ENCODE measurements at places on chromosomes 6 and 20.

- no peak for DNase-seq
Measured at GRCh38 chr20:3681931-3682781, at the start of gene ADAM33. TSS of gene ADAM33 (minus strand) at chr20:3682010. CDS start at chr20:3682004, 6 bp downstream.

DNA sequence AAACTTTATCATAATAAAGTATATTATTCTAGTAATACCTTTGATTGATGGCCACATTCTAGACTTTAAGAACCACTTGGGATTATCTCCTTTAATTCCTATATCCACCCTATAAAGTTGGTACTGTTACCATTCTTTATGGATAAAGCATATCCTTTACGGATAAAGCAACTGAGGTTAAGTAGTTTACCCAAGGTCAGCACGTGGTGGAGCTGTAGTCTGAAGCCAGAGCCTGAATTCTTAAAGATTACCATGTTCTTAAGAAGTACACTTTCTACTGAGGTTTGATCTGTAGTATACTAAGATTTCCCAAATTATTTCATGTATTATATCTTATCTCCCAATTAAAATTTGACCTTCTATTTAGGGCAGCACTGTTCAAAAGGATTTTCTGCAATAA is 3.0 kb upstream of the NCOA7 start:
- DNase-seq: no peak

DNA sequence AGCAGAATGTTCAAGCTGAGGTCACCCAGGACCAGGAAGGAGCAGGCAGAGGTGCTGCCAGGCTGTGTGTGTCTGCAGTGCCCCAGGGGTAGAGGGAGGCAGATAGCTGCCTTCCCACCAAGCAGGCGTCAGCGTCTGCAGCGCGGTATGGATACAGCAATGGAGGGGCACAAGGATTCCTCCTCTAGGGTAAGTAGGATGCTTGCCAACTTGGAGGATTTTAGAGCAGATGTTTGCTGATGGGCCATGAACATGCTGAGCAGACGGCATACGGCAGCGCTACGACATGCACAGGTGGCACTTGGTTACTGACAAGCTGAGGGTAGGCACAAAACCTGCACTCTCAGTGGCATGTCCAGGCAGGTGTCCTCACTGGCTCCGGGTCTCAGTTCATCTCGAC is 48.1 kb downstream of the PSMG4 start:
- no peak for DNase-seq

GRCh38 chr6:103729658-103730057 is 1130.1 kb downstream of the HACE1 start:
- DNase-seq: no peak

- no peak for DNase-seq
Measured at GRCh38 chr6:87600576-87600975, 10.6 kb downstream of the ORC3 start.
